ENCODE measurements at places on chromosomes 12 and 14. TPM values are rescaled to one million over a fixed set of nuclear protein-coding genes. Genes with fewer than 3 reads are reported as not detected.

The OR4K13 gene
- not detected for total RNA-seq

The CLEC1B gene
- total RNA-seq, result not detected

The PGF gene
- 3.5 TPM for total RNA-seq

The DPF3 gene
- total RNA-seq, result 5.3 TPM

The NRL gene
- total RNA-seq, result 1.2 TPM

The CLEC4E gene
- total RNA-seq, result not detected

The RBP5 gene
- not detected for total RNA-seq

The PLEKHG7 gene
- not detected for total RNA-seq

GRCh38 chr12:71142956-71143355, 14.8 kb downstream of the TSPAN8 start:
- no peak for DNase-seq

DNA sequence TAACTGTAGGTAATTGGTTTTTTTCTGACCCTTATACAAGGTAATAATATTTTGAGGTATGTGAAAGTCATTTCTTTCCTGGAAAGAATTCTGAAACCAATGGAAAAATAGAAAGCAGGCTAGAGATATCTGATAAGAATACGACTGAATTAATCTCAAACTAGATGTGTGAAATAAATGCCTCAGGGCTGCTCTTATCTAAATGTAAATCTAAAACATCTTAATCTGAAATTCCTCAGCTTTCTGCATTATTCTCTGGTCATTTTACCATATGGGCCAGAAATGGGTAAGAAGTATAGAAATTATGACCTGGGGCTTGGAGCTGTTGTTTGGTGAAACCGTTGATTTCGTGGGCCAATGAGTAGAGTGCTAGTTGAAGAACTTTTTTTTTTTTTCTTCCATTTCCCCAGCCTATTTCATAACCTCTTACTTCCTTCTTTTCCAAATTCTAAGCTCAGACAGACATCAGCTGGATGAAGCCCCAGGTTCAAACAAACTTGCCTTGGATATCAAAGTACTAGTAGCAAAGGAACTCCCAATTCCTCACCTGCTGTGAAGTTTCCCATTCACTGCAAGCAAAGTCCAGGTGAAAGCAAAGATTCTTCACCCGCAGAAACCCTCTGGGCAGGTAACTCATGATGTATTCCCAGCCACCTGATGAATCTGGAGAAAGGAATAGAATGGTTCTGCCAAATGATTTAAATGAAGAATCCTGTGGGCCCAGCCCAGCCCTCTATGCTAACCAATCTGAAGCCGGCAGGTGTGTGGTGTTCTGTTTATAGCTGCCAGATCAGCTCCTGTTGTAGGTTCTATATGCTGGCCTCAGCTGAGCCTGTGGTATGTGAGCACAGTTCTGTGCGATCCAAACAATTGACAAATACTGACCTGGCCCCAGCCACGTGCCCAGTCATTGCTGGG, 9.7 kb upstream of the FOS start:
- no peak for DNase-seq

DNA sequence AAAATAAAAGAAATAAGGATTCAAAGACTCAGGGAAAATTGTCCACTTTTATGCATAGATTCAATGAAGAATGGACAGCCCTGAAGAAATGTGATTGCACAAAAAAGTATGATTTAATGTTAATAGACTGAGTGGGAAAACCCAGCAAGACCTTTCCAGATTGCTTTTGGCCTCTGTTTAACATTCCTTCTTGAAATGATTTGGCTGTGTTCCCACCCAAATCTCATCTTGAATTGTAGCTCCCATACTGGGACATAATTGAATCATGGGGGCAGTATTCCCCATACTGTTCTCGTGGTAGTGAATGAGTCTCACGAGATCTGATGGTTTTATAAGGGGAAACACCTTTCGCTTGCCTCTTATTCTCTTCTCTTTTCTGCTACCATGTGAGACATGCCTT, 1316.9 kb upstream of the SEL1L start:
- no peak for DNase-seq

DNA sequence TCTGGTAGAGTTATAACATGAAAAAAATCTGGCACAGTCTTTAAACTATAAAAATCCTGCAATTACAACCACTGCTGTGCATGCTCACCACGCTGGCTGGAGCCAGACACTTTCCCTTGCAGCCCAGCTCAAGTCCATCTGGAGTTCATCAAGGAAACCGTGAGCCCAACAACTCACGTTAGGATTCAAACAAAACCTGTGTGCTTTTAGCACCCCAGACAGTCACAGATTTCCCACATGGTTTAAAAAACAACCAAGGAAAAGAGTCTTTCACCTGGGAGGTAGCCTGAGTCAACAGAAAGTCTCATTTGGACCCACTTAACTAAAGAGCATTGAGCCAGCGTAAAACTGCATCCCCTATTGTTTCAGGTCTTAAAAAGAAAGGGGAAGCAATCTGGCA, 4.7 kb downstream of the LRIG3 start:
- DNase-seq, result no peak

- no peak for DNase-seq
Observed at GRCh38 chr14:102226356-102227125, 78.4 kb downstream of the MOK start.

GRCh38 chr12:2168808-2169207, 116.0 kb downstream of the CACNA1C start:
- no peak for DNase-seq

DNA sequence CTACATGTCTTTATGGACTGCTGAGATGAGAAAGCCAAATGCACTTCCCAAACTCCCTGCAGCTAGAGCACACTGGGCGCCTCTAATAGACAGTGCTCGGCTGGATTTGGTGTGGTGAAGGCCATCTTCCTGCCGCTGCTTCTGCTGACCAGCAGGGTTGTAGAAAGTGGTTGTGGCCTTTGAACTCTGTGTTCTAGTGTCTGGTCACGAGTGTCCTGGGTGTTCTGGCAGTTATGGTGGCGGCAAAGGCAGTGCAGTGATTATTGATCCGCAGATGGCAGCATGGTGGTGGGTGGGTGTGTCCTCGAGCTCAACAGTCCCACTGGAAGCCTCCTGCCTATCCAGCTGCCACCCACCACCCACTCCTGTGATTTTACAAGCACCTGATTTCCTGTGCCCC, 43.4 kb downstream of the SMIM41 start:
- DNase-seq, result no peak

- no peak for DNase-seq
Observed at GRCh38 chr14:97298331-97298730, 501.1 kb downstream of the VRK1 start.

DNA sequence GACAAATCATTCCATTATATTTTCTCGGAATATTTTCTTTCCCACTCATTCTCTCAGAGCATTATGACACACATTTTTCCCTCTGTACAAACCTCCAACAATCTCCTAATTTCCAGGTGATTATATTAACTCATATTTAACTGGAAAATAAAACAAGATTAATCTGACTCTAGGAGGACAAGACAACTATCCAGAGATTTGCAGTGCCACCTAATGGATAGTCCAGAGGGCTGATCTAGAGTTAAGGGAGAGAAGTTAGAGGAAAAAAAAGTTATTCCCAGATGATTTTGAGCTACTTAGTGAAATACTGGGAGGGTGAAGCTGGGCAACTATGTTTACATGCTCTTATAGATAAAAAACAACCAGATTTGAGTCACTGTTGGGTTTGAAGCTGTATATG, 161.7 kb downstream of the ALX1 start:
- no peak for DNase-seq

- peak; percentile 54 for DNase-seq
Observed at GRCh38 chr12:127311720-127312364, 955.1 kb upstream of the TMEM132C start.

GRCh38 chr12:64691227-64691794, 67.9 kb downstream of the GNS start:
- DNase-seq, result no peak

DNA sequence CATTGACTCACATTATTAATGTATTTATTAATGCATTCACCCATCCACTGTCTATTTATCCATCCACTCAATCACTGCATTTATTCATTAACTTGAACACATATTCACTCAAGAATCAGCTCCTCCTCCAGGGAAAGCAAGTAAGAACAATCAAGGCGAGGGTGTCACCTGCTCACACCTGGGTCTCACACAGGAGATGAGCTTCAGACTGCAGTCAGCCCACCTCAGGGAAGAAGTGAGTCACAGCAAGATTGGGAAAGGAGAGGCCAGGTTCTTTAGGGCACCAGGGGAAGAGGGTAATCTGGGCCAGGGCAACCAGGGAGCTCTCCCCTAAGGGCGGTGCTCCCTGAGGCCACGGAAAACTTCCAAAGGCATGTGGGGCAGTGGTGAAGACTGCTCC, 367.3 kb downstream of the BCL11B start:
- no peak for DNase-seq

DNA sequence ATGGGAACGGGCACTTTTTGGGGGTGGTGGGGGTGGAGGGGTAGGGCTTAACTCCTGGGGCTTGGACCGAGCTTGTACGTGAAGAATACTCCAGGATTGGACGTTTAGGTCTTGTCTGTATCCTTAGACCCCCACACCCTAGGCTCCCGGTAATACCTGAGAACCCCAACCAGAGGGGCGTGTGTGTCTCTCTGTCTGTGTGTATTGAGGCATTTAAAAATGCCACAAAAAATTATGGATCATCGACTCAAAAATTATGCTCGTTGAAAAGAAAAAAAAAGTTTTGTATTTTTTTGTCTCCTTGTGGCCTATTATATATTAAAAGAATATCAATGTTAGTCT, 459 bp downstream of the PPFIBP1 start:
- DNase-seq, result no peak

DNA sequence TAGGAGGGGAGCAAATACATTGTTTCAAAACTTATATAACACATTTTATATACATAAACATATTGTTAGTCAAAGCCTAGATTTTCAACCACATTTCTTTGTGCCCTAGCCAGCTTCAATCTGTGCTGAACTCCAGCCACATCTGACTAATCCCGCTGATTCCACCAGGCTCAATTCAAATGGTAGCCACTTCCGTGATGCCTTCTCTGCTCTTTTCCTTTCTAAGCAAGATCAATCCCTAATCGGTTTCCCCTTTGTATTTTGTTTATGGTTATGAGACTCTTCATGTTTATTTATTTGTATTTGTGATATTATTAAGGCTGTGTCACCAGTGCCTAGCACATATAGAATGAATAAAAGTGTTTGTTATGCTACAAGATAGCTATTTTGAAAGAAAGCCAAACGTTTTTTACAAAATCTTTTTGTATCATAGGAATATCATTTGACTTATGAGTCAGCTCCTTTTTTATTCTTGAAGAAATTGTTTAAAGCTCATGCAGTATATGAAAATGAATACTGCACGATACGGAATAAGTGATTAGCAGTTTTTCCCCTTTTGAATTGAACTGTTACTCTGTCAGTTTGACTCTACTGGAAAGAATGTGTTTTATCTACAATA, 110.2 kb downstream of the PLEKHA5 start:
- no peak for DNase-seq

GRCh38 chr14:75987201-75987970, 1.8 kb downstream of the IFT43 start:
- DNase-seq, result no peak

- no peak for DNase-seq
Observed at GRCh38 chr14:52043690-52044089, 25.2 kb downstream of the NID2 start.

GRCh38 chr12:47184813-47185212, 105.1 kb upstream of the AMIGO2 start:
- DNase-seq, result no peak

GRCh38 chr12:25155022-25155576, 39.9 kb downstream of the DNAI7 start:
- DNase-seq, result no peak

- DNase-seq, result no peak
Observed at GRCh38 chr14:78310272-78310671, 140.1 kb downstream of the NRXN3 start.

- DNase-seq, result no peak
Observed at GRCh38 chr14:79383475-79383874, 827.8 kb downstream of the DIO2 start.

DNA sequence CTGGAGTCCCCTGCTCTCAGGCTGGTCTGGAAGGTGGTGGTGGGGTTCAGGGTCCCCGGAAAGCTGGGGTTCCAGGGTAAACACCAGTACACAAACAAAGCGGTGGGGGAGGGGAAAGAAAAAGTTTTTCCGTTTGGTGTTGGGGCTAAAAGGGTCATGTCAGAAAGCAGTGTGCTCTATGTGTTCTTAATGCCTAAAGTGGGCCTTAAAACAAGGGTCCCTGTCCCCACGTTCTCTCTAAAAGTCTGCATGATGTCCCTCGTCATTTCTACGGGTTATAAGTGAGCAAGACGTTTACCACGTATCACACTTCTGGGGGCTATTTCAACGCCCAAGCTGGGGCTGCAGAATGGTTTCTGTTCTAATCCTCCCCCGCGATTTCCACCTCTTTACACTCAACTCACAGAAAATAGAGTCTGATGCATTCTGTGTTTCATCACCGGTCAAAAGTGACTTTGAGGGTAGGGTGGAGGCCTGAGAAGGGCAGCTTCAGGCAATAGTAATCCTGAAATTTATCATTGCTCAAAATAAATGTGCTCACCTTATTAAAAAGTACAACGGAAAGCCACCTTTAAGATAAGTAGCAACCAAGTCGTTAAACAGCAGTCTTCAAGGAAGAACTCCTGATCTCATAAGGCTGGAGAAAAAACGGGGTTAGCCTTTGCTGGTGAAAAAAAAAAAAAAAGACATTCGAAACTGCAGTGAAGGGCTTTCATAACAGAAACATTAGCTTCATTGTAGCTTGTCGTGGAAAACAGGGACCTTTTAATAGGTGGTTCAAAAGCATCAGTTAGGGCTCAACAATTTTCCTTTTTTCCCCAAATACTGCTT, 63.9 kb upstream of the PTGR2 start:
- DNase-seq, result no peak

GRCh38 chr14:98944989-98945388, 327.0 kb downstream of the BCL11B start:
- DNase-seq, result no peak

- no peak for DNase-seq
Observed at GRCh38 chr14:24425704-24426103, 3.8 kb downstream of the CBLN3 start.

Data from osteocyte (in vitro differentiated cells).